ENCODE measurements at places on chromosomes 3 and 15.

DNA sequence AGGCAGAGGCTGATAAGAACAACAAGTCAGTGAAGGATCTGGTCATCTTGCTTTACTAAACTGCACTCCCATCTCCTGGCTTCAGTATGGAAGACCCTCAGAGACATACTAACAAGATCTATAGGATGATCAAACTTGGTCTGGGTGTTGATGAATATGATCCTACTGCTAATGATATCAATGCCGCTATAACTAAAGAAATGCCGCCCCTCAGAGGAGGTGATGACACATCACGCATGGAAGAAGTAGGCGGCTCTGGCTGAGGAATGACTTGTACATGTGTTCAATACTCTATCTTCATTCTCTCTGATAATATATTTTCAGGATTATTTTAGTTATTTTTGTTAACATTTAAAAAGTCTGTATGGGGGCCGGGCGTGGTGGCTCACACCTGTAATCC lies 17.5 kb upstream of the EIF2B5 start:
- DNase-seq: no peak

GRCh38 chr3:12316729-12317351 lies 28.0 kb downstream of the PPARG start:
- no peak for DNase-seq

DNA sequence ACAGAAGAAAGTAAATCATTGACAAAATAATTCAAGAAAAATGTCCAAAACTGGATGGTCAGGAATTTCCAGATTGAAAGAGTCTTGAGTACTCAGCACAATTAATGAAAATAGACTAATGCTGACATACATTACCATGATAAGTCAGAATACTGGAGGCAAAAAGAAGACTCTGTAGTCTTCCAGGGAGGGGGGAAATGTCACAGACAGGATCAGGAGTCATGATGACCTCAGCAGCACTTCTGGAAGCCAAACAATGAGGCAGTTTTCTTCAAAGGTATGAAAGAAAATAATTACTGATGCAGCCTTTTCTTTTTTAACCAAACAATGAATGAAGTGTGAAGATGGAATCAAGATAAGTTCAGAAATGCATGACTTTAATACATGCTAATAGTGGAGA lies 30.1 kb upstream of the SLC22A13 start:
- DNase-seq: no peak

DNA sequence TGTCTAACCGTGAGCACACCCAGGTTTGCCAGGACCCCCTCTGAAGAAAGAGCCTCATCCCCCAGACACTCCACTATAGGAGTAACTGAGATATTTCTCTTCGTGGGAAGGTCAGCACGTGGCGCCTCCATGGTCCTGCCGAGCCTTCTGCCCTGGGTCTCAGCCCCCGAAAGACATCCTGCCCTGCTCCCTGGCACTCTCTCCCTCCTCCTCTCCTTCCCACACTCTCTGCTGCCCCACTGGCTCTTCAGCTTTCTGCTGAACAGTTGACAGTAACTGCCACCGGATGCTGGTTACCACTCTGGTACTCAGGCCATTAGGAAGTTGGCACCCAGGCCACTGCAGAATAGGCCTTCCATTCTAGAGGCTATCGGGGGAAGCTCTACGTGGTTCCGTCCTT lies 185.2 kb downstream of the UACA start:
- no peak for DNase-seq

GRCh38 chr15:49988766-49989165 lies 130.3 kb downstream of the ATP8B4 start:
- DNase-seq: no peak

DNA sequence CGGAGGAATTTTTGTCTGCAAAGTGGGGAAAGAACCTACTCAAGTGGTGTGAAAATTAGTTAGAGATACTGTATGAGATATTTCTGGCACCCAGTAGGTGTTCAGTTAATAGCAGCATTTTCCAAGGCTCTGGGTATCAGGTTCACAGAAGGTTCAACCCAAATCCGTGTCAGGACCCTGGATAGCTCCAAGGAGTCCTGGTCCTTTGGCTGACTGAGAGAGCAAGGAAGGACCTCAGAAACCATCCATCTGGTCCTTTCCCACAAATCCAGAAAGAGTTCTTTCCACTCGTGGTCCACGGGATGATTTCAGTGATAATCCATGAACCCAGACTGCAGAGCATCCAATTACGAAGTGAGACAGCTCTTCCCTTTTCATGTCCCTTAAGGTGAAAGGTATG lies 51.4 kb downstream of the SLC6A11 start:
- DNase-seq: peak; percentile 5

- no peak for DNase-seq
These were observed 6.7 kb upstream of the SUCLG2 start for GRCh38 chr3:67661089-67661488.

GRCh38 chr15:89400116-89400781 lies 65.6 kb upstream of the POLG start:
- no peak for DNase-seq

- no peak for DNase-seq
These were observed 111.9 kb downstream of the IGF1R start for GRCh38 chr15:98760112-98760826.

DNA sequence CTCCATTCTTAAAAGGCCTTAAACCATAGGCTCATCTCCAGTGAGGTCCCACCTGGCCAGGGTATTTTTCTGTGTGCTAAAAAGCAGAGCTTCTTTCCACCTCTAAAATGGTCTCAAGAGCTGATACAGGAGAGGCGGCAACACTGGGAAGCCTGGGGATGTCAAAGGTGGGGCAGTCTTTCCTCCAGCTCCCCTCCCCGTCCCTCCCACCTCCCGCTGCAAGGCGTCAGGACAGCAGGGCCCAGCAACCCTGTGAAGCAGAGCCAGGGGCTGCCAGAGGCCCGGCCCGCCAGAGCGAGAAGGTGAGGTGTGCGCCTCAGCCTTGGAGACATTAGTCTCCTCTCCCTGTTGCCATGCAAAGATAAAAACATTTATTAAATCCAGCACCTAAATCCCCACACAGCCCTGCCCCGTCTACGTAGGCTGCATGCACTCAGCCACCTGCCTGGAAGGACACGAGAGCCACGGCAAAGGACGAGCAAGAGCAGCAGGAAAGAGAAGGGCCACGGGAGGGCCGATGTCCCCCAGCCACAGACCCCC lies 75.6 kb downstream of the FAM174B start:
- DNase-seq: no peak

- no peak for DNase-seq
These were observed 128.5 kb upstream of the GAP43 start for GRCh38 chr3:115494826-115495225.

GRCh38 chr3:166351461-166351860 lies 514.2 kb upstream of the BCHE start:
- DNase-seq: no peak

GRCh38 chr3:69231929-69232440 lies 109.6 kb upstream of the LMOD3 start:
- DNase-seq: no peak

GRCh38 chr3:54906763-54907162 lies 21.1 kb downstream of the LRTM1 start:
- no peak for DNase-seq

DNA sequence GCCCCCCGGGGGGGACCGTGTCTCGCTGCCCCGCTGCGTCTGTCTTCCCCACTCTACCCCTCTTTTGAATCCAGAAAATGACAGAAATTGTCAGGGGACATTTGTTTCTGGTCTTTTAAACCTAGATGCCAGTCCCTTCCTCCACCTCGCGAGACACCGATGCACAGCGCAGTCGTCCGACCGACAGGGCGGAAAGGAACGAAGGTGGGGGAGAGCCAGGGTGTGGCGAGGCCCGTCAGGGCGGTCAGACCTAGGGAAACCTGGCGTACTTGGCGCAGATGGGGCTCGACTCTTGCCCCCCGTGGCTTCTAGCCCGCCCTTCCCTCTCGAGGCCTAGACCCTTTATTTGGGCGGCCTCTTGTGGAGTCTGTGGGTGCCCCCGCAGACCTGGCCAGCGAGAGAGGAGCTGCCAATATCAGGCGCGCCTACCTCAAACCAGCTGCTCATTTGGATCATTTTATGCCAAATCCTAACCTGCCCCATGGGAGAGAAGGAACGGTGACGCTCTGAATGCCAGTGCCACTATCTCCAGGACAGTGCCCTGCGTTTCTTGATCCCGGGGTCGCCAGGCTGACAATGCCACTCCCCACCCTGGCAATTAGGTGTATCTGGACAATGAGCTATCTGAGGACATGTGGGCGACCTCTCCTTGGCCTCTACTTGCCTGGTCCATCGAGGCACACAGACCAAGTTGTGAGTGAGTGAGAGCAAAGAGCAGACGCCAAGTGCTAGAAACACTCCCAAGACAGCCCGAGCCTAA lies 500 bp upstream of the RAB6B start:
- no peak for DNase-seq

GRCh38 chr3:97692831-97693230 lies 71.7 kb upstream of the ARL6 start:
- no peak for DNase-seq

DNA sequence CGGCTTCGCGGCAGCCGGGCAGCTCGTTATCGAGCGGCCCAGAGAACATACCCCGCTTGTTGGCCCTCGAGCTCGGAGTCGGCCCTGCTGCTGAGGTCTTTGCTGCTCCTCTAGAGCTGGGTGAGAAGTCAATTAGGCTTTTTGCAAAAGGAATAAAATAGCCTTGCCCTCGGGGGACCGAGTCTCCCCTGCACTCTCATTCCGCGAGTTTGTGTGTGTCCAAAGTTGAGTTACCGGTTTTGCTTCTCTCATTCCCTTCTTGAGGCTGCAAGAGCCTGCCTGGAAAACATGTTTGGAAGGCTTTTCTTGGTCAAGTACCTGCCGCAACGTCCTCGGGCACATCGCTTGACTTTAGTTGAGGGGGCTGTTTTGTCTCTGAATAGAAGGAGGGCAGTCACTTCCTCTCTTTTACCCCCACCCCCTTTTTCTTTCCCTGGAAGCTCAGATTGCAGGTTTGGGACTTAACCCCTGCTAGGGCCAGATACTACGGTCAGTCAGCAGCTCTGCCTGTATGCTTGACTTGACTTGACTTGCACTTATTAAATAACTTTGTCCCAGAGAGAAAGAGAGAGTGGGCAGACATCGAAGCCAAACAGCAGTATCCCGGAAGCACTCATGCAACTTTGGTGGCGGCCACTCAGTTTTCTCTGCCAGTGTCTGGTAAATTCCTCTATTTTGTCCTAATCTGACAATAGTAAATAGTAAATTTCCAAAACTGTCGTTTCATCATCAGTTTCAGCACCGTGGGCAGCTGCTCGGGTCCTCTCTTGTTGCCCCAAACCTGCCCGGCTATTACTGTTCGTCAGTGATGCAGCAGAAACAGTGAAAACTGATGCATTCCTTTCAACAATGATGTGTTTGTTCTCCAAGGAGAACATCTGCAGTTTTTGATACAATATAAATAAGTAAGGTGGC lies 609 bp downstream of the RNF13 start:
- DNase-seq: peak; percentile 65

GRCh38 chr3:158845765-158846350 lies 44.0 kb downstream of the MFSD1 start:
- peak; percentile 10 for DNase-seq

- DNase-seq: no peak
These were observed at the start of gene CTXN2 for GRCh38 chr15:48191574-48192225. TSS of gene CTXN2 (plus strand) at chr15:48191665. CDS start at chr15:48201301, 9,636 bp downstream.

DNA sequence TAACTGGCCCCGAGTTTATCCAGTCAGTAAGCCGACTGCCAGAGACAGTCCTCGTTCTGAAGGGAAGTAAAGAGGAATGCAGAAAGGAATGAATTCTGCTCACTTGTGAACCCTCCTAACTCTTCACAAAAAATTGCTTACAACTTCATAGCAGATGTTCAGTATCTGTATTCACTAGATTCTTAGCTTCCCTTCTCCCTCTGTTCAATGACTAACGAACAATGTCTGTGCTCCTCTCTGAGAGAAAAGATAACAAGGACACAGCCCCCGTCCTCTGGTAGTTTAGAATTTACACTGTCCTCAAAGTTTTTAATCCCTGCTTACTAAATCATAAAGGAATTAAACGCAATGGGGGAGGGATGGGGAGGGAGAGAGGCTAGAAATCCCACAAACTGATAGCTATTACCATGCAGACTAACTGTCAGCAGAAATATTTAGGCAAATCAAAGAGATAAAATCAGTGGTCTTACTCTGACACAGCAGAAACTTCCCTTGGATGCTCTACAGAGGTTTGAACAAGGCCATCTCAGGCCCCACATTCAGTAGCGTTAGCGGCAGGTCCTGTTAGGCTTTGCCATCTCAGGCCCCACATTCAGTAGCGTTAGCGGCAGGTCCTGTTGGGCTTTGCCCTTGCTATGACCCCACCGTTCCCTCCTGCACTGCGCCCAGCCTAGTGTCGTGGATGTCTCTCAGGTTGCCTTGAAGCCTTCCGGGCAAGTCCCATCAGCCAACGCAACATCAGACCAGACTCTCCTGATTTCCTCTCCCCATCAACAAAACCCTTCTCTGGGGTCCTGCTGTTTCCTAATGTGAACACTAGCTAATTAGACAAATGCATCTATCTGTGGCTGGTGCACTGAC lies 23.4 kb downstream of the NRROS start:
- no peak for DNase-seq

- no peak for DNase-seq
These were observed 75.2 kb upstream of the C3orf80 start for GRCh38 chr3:160150066-160150465.

DNA sequence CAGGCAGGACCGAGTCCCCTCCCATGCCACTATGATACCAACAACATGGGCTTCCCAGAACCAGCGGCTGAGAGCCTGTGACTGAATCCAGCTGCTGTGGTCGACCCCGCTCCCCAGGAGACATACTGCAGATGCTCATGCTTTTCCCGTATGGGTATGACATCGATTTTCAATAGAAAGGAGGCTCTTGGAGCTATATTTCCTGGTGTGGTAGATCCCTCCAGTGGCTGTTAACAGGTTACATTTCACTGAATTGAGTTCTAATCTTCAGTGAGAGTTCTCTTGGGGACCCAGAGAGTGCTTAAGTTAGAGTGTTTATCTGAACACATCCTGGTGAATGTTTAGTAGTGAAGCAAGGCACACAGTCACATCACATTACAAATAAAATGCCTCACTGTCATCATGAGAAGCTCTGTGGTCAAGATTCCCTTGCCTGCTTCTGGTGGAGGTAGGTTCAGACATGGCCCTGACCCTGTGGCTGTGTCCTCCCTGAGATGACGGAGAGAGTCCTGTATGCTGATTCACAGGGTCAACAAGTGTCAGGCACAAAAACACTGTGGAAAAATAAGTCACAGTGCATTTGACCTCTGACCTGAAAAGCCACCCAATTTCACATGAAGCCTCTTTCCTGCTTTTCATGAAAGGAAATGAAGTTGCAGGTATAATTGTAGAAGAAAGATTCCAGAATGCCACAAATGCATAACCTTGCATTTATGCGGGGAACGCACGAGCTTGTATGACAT lies 110.9 kb downstream of the GABRG3 start:
- DNase-seq: no peak

DNA sequence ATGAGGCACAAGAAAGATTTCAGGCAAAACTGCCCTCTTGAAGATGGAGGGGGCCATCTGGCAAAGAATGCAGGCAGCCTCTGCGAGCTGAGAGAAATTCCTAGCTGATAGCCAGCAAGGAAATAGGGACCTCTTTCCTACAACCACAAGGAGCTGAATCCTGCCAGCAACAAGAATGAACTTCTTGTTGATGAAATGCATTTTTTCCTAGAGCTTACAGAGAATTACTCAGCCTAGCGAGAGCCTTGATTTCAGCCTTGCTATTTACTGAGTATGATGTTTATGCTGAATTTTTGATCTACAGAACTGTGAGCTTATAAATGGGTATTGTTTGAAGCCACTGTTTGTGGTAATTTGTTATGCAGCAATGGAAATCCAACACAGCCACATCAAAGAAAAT lies 148.5 kb upstream of the NAALADL2 start:
- DNase-seq: no peak
